Activated CD4-positive, alpha-beta memory T cell treated with anti-CD3 and anti-CD28 coated beads for 36 hours (primary cell): ENCODE measurements at places on chromosomes 5 and 9. TPM values are rescaled to one million over a fixed set of nuclear protein-coding genes. Genes with fewer than 3 reads are reported as not detected.

Gene SMC2
- total RNA-seq: 61.0 TPM

GRCh38 chr9:132412089-132412488, 2.1 kb downstream of the CFAP77 start:
- DNase-seq: peak; percentile 48

- no peak for DNase-seq
Observed at GRCh38 chr9:133518200-133518599, 6.6 kb downstream of the MYMK start.

Gene FAM169A
- 10.4 TPM for total RNA-seq

Gene TLE1
- total RNA-seq: 0.17 TPM

Gene BASP1
- total RNA-seq: 0.48 TPM

DNA sequence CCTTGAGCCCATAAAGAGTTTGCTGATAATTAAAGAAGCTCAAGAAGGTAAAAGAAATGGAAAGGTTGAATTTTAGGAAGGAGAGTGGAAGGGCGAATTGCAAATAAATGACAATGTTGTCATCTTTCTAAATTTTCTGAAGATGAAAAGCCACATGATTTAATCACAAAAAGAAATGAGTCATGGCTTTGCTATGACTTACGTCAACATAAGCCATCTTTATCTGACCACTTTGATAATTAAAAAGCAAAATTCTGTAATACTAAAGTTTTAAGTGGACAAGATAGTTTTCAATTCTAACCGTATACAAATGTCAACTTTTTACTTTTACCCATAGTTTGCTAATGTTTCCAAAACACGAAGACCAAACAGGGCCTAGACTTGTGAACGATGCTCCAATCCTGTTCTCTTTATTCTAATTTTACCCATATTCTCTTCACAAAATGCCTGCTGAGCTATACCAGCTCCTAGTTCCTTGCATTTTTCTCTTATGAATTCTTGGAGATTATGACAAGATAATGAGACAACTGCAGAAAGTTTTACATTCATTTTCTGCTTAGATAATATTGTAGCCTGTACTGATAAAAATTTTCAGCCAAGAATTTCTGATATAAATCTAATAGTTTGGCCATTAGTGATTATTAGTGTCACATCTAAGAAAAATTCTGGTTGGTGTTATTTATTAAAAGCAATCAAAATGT, 21.8 kb upstream of the PRUNE2 start:
- no peak for DNase-seq

GRCh38 chr9:109098171-109098959, 21.4 kb downstream of the TMEM245 start:
- no peak for DNase-seq

DNA sequence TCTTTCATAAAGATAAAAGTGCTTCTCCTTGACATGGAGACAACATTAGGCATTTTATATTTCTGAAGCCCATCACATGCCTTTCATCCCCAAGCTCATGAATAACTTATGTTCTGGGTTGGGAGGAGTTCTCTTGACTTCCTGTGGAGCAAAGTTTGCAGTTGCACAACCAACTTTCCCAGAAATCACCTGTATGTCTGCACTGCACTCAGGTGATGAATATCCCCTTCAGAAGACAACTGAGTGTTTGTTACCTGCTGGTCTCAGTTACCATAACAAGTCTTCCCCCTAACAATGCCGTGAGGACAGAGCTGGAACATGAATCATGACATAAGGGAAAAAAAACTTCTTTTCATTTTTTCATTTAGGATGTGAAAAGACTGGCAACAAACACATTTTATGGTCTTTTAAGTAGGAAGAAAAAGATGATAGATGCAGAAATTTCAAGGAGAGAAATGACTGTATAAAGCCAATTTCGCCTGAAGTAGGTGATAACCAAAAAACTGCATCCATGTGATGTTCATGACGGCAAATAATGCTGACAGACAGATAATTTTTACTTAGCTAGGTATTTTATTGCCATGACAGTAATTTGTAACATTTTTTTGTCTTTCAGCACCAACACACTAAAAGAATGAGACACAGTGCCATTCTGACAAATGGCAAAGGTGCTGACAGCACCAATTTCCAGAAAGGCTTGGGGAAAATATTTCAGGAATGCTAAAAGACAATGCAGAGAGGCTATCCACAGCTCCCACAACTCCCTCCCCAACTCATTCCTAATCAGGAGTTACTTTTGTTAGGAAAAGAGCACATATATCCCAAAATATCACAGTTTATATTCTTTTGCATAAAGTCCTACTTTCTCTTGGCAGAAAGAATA, 656.3 kb downstream of the PRELID2 start:
- no peak for DNase-seq

Gene ORM2
- total RNA-seq: not detected

GRCh38 chr5:105218018-105218417, 1655.4 kb upstream of the NUDT12 start:
- no peak for DNase-seq

DNA sequence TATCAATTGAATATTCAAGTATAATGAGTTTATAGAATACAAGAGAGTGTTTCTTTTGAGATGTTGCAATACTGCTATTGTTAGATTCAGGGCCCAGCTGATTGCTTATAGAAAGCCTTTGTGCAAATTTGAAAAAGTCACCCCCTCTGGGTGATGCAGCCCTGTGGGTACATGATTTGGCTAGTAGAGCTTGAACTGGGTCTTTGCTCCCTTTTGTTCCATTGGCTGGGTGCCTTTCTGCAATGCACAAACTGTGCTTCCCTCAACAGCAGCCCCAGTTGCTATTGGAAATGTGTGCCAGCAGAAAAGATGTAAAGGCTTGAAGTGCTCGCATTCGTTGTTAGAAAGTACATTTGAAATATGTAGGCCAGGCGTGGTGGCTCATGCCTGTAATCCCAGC, 61.8 kb upstream of the CEMIP2 start:
- DNase-seq: no peak

Gene TGFBI
- 0.58 TPM for total RNA-seq

DNA sequence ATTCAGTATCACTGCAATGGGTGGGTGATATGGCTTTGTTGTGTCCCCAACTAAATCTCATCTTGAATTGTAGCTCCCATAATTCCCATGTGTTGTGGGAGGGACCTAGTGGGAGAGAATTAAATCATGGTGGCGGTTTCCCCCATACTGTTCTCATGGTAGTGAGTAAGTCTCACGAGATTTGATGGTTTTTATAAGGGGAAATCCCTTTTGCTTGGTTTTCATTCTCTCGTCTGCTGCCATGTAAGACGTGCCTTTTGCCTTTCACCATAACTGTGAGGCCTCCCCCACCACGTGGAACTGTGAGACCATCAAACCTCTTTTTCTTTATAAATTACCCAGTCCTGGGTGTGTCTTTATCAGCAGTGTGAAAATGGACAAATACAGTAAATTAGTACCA, 9.5 kb upstream of the NANS start:
- DNase-seq: no peak

- DNase-seq: no peak
Observed at GRCh38 chr5:116388564-116389258, 185.9 kb downstream of the SEMA6A start.

- DNase-seq: peak; percentile 73
Observed at GRCh38 chr5:152142840-152143469, 218.3 kb upstream of the GLRA1 start.

DNA sequence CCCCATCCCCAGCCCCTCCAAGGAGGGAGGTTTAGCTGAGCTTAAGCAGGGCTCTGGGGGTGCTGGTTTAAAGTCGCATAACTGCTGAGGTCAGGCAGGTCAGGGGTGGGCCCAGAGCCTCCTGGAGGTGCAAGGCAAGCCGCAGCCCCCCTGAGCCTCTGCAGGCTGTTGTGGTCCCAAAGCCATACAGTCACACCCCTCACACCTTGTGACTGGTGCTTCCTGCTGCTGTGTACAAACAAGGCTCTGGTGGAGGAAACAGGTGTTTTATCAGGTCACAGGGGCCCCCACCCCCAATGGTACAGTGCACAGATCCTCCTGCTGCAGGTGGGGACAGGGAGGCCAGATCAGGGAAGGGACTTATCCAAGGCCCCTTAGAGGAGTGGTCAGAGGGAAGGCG, 8.0 kb downstream of the TCF7 start:
- DNase-seq: peak; percentile 58

Gene MARCHF11
- total RNA-seq: not detected

DNA sequence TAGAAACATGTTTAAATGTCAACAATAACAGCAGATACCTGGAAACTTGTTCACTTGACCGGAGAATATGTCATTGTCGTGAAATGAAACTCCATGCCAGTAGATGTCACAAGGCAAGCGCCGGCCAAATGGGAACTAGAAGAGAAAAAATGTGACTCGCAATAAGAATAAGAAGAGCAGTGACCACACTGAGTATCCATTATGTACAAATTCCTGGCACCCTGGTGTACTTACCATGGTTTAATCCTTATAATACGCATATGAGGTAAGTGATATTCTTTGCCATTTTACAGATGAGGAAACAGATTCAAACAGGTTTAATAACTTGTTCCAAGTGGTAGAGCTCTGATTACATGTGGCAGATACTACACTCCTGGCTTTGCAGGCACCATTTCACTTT, 53.9 kb downstream of the TTLL11 start:
- DNase-seq: no peak

DNA sequence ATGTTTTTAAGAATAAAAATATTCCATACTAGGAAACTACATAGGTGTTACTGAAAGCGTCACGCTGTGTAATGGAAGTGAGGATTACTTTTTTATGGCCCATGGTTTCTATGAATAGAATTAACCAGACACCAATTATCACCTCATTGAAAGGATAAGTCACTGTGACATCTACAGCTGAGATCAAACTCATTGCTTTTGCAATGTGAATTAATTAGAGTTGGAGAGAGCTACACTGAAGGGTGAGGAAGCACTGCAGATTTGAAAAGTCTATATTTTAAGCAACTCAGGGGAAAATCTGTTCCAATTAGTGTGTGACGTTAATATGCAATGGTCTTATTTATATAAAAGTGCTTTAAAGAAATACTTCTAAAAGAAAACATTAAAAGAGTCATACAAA, 1300.1 kb upstream of the DMAC1 start:
- DNase-seq: no peak

Gene NME5
- total RNA-seq: not detected

Gene NEURL1B
- 0.38 TPM for total RNA-seq

DNA sequence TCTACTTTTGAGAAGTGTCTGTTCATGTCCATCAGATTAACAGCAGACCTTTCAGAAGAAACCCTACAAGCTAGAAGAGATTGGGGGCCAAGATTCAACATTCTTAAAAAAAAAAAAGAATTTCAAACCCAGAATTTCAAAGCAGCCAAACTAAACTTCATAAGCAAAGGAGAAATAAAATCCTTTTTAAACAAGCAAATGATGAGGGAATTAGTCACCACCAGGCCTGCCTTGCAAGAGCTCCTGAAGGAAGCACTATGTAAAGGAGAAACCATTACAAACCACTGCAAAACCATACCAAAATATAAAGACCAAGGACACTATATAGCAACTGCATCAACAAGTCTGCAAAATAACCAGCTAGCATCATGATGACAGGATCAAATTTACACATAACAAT, 124.6 kb upstream of the PDE4D start:
- DNase-seq: no peak

Gene PAIP1
- total RNA-seq: 49.2 TPM

Gene PRLR
- total RNA-seq: not detected

GRCh38 chr5:150058480-150059126, 27.8 kb downstream of the CSF1R start:
- no peak for DNase-seq

Gene AK1
- total RNA-seq: 28.5 TPM

DNA sequence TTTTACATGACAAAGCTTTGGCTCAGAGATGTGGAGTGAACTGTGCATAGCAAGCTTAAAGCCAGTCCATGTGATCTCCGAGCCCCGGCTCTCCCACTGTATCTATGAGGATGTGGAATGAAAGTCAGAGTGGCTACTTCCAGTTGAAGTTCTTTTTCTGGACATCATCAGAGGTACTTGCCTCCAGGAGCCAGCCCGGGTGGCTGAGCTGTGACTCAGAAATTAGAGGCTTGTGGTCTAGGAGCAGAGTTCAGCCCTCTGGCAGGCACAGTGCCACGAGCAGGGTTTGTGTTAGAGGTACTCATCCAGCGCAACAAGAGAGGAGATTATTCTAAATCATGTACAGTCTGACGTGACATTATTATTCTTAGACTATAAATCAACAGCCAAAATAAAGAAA, 322.5 kb downstream of the CDK5RAP2 start:
- no peak for DNase-seq

DNA sequence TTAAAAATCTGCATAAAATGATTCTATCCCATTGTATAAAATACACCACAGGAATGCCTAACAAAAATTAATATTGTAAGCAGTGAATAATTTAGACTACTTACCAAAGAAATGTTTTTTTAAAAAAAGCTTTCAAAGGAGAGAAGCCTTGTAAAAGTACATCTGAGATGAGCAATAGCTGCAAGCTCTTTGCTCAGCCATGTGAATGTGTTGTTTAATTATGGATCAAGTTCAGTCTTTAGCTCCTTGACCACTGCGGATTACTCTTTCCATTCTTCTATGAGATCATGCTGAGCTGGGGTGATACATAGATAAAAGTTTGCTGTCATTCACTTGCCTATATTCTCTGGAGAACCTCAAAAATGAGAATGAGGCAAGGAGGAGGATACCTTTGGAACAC, 782.4 kb upstream of the ZNF608 start:
- DNase-seq: no peak

Gene BHMT2
- not detected for total RNA-seq

- DNase-seq: no peak
Observed at GRCh38 chr5:105817914-105818313, 1852.8 kb downstream of the EFNA5 start.

- no peak for DNase-seq
Observed at GRCh38 chr5:135497971-135498636, 37.7 kb downstream of the NEUROG1 start.

Gene GDA
- not detected for total RNA-seq

Gene PRDM9
- not detected for total RNA-seq

Gene C5orf34
- 11.8 TPM for total RNA-seq

- DNase-seq: no peak
Observed at GRCh38 chr5:104111632-104112031, 549.0 kb upstream of the NUDT12 start.

Gene ABHD17B
- total RNA-seq: 11.7 TPM
